NCI-H460 (cell line): ENCODE measurements at places on chromosomes 4 and X. TPM values are rescaled to one million over a fixed set of nuclear protein-coding genes. Genes with fewer than 3 reads are reported as not detected.

DNA sequence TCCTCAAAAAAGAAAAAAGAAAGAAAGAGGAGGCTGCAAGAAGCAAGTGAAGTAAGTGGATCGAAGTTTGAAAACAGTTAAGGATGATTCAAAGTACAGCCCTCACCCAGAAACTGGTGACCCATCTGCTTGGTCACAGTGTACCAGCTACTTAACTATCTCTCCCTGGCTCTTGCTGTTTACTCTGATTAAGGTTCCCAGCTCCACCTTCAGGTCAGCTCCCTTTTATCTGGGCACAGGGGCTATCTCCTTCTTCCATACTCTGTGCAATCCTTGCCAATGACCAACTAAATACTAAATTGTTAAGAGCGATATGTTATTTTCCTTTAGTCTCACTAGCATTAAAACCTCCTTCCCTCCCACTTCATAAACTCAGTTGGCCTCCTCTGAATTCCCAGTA lies 81.5 kb upstream of the SMIM10 start:
- no peak for DNase-seq

GRCh38 chrX:50618788-50619558 lies 148.3 kb upstream of the DGKK start:
- no peak for DNase-seq

DNA sequence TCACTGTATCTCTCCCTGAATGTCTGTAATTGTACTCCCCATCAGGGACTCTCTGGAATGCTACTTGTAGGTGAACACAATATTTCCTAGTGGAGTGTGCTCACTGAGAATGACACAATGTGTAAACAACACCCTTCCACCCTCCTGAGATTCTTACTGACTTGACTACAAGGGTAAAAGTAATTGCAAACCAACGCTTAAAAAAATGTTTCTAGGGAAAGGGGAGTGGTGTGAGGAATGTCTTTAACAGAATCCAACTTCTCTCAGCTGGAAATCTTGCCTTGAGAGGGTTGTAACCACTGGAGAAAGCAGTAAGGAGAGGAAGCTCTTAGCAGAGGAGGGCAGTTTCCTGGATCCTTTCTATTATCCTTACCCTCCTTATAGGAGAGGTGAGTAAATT lies 5.1 kb upstream of the RAPGEF2 start:
- no peak for DNase-seq

GRCh38 chr4:168522356-168522755 lies 25.5 kb downstream of the PALLD start:
- no peak for DNase-seq

DNA sequence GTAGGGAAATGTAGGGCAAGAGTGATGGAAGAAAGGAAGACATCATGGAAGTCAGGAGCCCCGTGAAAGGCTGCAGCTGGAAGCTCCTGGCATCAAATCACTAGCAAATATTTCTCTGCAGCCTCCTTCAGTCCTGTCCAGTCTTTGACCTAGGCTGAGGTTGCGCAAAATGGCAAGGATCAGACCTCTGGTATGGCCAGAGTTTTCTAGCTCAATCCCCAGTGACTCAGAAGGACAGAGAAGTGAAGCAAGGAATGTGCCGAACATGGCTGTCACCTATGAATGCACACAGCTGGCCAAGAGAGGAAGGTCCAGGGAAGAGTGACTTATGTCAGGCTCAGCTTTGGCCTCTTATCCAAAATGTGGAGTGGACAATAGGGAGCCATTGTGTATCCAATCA lies 71.1 kb upstream of the PHOX2B start:
- DNase-seq, result no peak

DNA sequence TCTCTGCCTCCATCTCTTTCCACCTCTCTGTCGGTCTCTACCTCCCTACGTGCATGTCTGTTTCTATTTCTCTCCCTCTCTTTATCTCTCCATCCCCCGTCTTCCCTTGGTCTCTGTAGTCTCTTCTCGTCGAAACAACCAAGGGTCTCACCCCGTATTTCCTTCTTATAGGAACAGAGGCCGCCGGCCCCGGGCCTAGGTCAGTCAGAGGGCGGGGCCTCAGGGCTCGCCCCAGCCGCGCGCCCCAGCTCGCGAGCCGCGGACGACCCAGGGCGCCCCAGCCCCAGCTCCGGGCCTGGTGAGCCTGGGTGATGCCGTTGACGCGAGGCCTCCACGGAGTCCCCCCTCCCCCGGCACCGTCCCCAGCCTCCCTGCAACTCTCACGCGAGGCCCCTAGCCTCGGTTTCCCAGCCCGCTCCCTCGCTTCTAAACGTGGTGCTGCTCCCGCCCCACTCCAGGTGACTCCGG lies 6.6 kb downstream of the TIMM17B start:
- DNase-seq, result no peak

GRCh38 chr4:90515191-90515590 lies 388.0 kb downstream of the CCSER1 start:
- DNase-seq, result no peak

DNA sequence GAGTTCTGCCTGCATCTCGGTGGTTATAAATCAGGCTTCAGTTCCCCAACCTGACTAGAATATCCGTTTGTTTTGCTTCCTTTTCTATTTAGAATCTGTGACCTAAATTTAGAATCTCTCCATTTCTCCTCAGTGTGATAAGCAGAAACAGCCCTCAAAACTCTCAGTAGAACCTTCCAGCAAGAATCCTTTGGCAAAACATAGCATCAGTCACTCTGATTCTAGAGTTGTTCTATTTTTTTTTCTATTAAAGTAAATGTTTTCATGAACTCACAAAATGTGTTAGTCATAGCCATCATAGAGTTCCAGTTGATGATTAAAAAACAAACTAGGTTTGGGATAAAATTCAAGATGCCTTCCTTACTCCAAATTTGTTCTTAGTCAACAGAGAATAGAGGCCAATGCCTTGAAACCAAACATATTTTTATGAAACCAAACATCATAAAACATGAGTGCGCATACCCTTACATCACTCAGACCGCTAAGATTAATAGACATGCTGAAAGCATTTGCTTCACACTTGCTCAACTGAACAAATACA lies 13.2 kb upstream of the C1QTNF7 start:
- no peak for DNase-seq

- DNase-seq, result no peak
Observed at GRCh38 chr4:104532677-104533076, 38.0 kb upstream of the CXXC4 start.

DNA sequence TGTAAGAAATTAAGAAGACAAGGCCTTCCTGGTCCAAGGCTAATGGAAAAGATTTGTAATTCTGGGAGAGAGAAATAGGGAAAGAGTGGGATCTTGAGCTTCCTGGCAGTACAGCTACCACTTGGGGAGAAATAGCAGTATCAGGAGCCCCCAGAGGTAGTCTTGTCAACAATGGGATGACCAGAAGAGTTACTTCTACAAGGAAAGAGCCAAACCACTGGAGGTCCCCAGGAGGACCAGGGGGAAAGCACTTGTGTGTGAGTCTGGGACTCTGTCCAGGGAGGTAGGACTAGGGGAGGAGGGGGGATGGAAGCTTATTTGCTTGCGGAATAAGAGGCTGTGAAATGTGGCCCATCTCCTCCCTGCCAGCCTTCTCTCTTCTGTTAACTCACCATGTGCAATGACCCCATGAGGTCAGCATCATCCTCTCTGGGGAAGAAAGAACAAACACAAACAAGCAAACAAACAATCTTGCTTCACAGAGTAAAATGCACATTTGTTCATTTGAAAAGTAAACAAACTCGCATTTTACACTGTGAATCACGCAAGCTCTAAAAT lies 160.1 kb downstream of the STK32B start:
- no peak for DNase-seq

GRCh38 chr4:52290466-52290865 lies 239.4 kb downstream of the SPATA18 start:
- DNase-seq, result no peak

DNA sequence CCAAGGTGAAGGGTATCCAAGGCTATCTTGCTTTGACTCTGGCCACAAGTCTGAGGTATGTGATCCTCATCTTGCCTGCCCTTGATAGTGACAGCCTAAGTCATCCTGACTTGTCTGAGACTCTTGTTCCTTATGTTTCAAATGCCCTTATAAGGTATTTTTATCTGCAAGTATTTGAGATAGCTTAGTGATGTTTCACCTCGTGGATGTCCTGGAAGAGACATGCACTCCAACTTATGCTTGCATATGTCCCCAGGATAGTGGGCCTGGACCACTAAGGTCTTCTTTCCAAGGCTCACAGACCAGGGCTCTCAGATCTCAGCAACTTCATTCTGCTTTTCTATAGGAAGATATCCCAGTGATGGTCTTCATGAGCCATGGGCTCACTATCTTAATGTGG lies 120.5 kb upstream of the WDR1 start:
- DNase-seq, result no peak

- no peak for DNase-seq
Observed at GRCh38 chr4:88817740-88818139, 120.1 kb upstream of the NAP1L5 start.

DNA sequence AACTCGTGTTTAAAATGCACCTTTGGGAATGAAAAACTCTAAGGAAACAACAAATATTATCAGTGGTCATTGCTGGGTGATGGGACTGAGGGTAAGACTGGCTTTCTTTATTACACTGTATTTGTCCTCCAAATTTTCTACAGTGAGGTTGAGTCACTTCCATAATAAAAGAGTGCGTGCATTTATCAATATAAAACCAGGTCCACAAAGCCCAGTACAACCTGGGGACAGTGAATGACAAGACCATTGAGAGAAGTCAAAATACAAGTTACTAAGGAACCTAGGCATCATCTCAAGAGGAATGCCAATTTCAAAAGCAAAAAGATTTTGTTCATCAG lies 76.4 kb downstream of the MAGED4 start:
- DNase-seq, result no peak

DNA sequence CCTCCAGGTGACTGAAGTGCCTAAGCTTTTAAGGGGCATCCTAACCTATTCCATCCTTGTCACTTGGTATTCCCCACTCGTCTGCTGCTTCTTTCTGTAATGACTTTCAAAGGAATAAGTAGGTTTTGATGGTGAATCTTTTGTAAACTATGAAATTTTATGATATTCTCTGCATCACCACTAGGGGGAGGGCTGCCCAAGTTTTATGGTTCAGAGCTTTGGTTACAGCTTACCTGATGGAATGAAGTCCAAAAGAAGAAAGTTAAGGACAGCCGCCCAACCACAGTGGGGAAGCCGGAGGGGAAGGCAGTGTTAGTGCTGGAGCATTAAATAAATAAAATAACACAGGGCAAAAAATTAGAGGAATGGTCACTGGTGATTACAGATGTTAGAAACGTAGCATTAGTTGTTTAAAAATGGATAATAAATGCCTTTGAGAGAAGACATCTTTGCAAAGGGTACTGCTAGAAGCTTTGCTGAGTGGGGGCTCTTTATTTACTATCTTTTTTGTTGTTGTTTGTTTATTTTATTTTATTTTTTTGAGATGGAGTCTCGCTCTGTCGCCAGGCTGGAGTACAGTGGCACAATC lies 204.9 kb downstream of the GBA3 start:
- peak; percentile 33 for DNase-seq

- peak; percentile 52 for DNase-seq
Observed at GRCh38 chrX:19382555-19383145, 38.9 kb downstream of the PDHA1 start.

DNA sequence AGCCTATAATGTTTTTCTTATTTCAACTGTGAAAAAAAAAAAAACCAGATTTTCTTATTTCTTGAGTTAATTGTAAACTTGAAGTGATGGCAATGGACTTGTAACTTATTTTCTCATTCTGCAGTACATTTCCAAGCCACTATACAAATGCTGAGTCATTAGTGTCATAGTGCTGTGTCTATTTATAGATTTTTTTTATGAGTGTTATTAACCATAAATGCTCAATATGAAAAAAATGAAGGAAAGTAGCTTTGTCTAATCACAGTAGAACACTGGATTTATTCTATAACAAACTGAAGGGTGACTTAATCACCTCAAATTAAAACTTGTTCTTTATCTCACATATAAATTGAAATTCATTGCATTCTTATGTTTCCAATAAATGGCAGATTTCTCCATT lies 718.6 kb downstream of the CCSER1 start:
- DNase-seq, result peak; percentile 16

- no peak for DNase-seq
Observed at GRCh38 chrX:2220829-2221567, 279.8 kb downstream of the DHRSX start.

DNA sequence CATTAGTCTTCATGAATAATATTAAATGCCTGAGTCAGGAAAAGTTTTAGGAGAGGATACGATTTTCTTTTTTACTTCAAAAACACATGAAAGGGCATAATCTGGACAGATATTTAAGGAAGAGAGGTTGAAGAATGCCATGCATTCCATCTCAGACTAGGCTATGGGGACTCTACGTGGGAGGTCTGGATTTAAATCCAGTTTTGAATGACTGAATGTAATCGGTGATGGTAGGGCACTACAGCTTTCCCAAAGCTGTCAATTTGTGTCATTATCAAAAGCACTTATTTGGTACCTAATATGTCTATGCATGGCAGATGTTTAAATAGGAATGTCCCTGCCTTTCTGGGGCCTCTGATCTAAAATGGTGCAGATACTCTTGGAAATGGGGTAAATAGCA lies 59.3 kb upstream of the RPL34 start:
- DNase-seq, result no peak

GRCh38 chrX:39050427-39050826 lies 249.2 kb downstream of the MID1IP1 start:
- no peak for DNase-seq

DNA sequence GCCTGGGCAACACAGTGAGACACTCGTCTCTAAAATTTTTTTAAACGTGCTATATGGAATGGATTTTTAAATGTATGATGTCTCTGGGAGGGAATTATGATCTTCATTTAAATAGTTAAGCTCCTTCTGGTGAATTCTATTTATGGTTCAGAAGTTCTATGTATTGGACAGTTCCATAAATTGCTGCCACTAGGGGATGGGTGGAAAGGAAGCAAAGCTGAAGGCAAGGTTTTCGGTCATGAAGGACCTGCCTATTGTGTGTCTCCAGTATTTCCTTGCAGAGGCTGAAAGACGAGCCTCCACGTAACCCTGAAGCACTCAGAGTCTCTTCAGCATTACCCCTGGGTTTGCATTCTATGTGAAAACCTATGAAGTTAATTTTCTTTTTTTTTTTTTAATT lies 451.5 kb upstream of the FAT1 start:
- DNase-seq, result no peak

DNA sequence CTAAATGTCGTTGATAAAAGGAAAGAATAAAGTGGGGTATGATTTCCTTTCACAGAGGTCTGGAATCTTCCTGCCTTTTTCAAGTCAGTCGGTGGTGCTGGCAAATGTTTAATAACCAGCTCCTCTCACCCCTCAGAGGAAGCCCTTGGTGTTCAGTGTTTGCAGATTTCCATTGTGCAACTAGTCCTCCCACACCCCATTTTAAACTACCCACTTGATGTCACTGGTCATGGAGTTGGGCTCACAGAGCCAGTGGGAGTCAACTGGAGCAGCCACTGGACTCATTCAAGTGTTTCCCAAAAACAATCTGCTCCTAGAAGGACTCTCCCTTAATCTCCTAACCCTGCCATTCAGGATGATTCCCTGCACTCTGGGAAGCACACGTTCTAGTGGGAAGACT lies 149.2 kb downstream of the PTTG2 start:
- DNase-seq, result no peak

GRCh38 chr4:15655223-15656037 lies at the start of gene FBXL5:
TSS of gene FBXL5 (minus strand) at chr4:15655357. CDS start at chr4:15655287, 70 bp downstream.
- DNase-seq, result peak; percentile 76

- DNase-seq, result peak; percentile 23
Observed at GRCh38 chr4:23163647-23164436, 471.1 kb downstream of the GBA3 start.

CXCL6 gene
- total RNA-seq, result not detected in 2 replicates

RAB39B gene
- 47.7 TPM in 2 replicates for total RNA-seq

METTL14 gene
- 8.7 and 8.8 TPM in 2 replicates for total RNA-seq

VEGFC gene
- 18.2 and 19.2 TPM in 2 replicates for total RNA-seq

CYLC1 gene
- total RNA-seq, result not detected in 2 replicates

OR13H1 gene
- not detected in 2 replicates for total RNA-seq

FATE1 gene
- not detected in 2 replicates for total RNA-seq

SATL1 gene
- 0.17 and 0.37 TPM in 2 replicates for total RNA-seq

MAGEB2 gene
- 60.3 and 66.4 TPM in 2 replicates for total RNA-seq

CFAP47 gene
- total RNA-seq, result 0.15 and 0.20 TPM in 2 replicates

FGD1 gene
- total RNA-seq, result 7.9 and 8.7 TPM in 2 replicates
